SW 1271 (cell line): ENCODE measurements at places on chromosomes 1 and 21.
A peak's percentile ranks its signal among the peaks of the same experiment; 100 is the strongest.

- no peak for DNase-seq
These were observed 19.1 kb downstream of the CLCN6 start for GRCh38 chr1:11825131-11825530.

DNA sequence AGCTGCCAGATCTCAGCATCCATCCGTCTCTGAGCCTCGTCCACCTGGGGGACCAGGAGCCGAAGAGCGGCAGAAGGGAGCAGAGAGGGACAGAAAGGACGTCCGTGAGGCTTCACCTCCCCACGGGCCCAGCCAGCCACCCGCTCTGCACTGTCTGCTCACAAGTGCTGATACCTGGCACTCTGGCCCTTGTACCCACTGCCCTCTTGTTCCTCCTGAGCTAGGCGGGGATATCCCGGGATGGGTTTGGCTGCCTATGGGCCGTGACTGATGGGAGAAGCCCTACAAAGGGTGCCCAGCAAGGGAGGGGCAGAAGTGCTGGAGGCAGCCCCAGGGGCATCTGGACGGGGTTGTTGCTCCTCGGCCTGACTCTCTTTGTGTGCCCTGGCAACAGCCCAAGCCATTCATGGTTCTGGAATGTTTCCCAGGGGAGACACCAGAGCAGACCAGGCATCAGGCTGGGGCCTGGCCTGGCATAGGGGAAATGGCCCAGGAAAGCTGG, 57.6 kb downstream of the LDLRAD2 start:
- DNase-seq, result peak; percentile 49

DNA sequence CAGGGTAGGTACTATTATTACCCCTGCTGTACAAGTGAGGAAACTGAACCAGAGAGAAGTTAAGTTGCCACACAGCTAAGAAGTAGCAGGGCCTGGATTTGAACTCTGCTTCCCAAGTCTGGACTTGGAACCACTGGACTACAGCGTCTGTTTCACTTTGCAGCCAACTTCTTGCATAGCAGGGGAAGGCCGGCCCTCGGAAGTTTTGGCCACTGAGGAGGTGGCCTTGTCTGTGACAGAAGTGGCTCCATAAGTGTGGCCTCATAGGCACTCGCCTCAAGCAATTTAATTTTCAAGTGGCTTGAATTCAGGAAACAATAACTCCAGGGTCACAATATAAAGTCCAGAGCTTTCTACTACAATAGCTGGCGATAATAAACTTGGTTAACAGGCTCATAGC, 41.4 kb downstream of the PLEKHA6 start:
- no peak for DNase-seq

DNA sequence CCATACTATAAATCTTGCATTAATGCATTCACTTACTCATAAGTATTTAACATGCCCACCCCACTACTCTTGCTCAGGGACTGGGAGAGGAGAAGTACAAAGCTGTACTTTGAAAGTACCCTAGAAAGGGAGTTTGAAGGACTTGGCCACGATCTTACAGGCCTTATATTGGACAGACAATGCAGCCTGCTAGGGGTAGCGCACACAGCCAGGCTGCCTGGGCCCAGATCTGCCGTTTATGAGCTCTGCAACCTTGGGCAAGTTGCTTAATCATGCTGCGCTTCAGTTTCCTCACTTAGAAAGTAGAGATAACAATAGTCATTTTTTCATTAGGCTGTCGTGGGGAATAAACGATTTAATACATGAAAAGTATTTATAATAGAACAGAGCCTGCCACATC, 110.1 kb downstream of the CDC7 start:
- DNase-seq, result no peak

- DNase-seq, result no peak
These were observed 6.1 kb downstream of the PARK7 start for GRCh38 chr1:7967651-7968050.

GRCh38 chr1:23574265-23574754, 15.0 kb upstream of the ID3 start:
- DNase-seq, result no peak

GRCh38 chr1:181216591-181216994, 128.1 kb downstream of the IER5 start:
- DNase-seq, result no peak
